Myocyte (in vitro differentiated cells): ENCODE measurements at places on chromosomes 12 and 14.

DNA sequence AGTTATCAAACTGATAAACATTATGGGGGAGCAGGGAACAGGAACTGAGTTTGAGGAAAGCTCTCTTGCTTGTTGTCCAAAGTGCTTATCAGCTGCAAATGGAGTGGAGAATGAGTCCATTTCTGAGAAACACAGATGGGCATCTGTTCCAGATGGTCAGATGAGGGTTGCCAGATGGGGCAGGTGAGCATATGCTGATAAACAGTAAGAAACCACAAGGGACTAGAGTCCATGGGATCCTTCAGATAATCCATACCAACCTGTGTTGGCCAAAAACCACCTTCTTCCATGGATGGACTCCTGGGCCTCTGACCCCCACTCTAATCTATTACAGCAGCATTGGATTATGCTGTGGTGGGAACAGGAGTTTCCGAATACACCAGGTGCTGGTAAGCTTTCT is 38.3 kb downstream of the GNS start:
- no peak for DNase-seq

DNA sequence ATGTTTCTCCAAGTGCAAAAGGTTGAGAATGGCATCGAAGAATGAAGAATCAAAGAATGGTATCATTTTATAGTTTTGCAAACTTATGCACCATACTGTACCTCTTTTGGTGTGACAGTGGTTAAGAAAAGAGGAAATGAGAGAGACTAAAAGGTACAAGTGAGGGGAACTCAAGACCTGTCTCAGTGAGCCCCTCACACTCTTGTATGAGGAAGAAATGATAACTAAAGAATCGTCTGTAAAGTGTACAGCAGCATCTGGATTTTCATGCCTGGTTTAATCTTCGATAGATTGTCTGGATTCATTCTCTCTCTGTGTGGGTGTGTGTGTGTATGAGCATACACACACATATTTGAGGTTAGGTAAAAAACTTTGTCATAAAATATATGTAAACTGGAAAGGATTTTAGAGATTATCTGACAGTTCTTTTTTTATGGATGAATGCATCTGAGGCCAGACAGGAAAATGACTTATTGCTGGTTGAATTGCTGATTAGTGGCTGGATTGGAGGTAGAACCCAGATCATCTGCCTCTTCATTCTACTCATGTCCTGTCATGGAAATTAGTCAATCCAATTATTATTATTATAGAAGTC is 16.0 kb upstream of the SLC38A2 start:
- no peak for DNase-seq

DNA sequence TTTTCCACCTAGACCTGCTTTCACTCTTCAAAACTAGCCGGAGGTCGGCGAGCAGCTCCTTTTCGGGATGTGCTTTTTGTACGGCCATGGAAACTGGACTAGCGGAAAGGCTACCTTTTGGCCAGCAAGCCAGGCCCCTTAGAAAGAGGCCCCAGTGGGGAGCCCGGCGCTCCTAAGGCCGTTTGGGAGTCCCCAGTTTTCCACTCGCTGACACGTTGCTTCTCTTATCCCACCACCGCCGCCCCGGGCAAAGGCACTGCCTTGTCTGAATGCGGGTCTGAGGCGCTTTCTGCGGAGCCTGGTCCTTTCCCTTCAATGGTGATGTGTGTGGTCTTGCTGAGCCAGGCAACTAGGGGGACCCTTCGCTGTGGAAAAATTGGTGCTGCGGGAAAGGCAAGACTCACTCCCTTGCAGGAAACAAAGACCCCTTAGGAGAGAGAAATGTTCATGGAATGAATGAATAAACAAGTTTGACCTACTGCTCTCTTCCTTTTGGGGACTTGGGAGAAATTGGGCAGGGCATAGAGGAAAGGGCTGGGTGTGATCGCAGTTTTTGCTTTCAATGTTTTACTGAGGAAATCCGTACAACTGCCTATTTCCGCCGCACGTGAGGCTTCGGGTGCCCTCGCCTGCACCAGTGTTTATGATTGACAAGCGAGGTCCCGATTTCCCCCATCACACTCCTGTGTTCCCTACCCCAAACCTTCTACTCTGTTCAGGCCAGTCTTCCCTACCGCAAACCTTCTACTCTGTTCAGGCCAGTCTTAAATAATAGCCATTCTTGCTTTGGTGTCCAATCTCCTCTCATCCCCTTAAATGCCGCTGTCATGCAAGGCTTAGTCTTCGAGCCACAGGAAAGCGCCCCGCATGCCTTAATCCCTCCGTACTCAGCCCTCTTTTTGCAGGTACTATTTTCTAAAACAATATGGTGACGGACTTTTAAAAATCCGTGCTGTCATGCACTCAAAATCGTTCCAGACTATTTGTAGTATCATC is 1.0 kb upstream of the SLC38A2 start:
- peak; percentile 65 for DNase-seq

GRCh38 chr12:1766110-1766509 is 54.3 kb upstream of the LRTM2 start:
- DNase-seq, result no peak
